ENCODE measurements at places on chromosomes 13 and 19. TPM values are rescaled to one million over a fixed set of nuclear protein-coding genes. Genes with fewer than 3 reads are reported as not detected.

- DNase-seq: no peak
Observed at GRCh38 chr13:110251193-110251819, 55.7 kb downstream of the COL4A1 start.

The ISOC2 gene
- 9.9 TPM for total RNA-seq

- no peak for DNase-seq
Observed at GRCh38 chr13:70051531-70051930, 56.1 kb upstream of the ATXN8OS start.

DNA sequence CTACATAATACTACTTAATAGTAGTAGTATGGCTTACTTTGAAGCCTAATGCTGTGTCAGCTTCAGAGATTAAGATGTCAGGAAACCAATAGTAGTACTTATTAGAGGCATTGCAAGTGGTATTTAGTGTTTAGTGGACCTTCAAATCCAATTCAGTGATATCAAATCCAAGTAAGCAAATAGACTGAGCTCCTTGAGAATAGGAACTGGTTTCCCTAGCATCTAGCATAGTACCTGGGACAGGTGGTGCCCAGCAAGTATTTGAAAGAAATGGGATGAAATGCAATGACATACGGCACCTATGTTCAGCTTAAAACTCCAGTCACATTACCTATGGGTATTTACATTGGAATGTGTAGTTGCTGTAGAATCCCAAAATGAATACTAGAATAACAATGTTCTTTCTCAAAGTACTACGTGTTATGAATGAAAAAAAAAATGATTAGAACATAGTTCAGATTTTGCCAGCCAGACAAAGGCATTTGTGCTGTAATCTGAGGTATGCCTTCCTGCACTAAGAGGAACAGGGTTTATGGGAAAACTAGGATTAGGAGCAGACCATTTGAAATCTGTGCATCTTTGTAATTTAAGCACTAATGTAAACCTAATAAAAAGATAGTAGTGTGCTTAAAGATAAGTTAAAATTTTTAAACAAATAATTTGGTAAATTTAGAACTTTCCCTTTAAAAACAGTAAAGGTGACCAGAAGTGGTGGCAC is 17.1 kb downstream of the LSM14A start:
- DNase-seq: no peak

GRCh38 chr19:2722541-2723344 is 1.6 kb upstream of the DIRAS1 start:
- no peak for DNase-seq

- no peak for DNase-seq
Observed at GRCh38 chr13:94154367-94154766, 325.1 kb downstream of the DCT start.

GRCh38 chr19:49932041-49932451 is 2.7 kb upstream of the NUP62 start:
- DNase-seq: no peak

GRCh38 chr19:7619671-7620441 is 9.5 kb downstream of the XAB2 start:
- DNase-seq: no peak

The PALM gene
- total RNA-seq: not detected

DNA sequence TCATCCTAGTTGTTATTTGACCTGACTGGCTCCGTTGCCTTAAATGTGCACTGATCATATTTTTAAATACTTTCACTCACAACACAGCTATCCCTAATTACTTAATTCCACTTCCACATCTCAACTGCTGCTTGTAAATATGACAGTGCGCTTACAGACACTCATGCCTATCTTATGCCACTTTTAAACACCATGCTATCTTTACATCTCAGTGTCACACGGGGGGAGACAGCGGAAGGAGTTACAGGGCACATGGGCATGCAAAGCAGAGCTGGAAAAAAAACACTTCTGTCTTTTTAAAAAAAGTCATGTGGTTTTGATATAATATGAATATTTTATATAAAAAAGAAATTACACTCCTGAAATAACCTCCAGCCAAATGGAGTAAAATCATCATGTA is 44.1 kb downstream of the SMAD9 start:
- DNase-seq: no peak

GRCh38 chr19:16148443-16149229 is 5.2 kb downstream of the HSH2D start:
- no peak for DNase-seq

DNA sequence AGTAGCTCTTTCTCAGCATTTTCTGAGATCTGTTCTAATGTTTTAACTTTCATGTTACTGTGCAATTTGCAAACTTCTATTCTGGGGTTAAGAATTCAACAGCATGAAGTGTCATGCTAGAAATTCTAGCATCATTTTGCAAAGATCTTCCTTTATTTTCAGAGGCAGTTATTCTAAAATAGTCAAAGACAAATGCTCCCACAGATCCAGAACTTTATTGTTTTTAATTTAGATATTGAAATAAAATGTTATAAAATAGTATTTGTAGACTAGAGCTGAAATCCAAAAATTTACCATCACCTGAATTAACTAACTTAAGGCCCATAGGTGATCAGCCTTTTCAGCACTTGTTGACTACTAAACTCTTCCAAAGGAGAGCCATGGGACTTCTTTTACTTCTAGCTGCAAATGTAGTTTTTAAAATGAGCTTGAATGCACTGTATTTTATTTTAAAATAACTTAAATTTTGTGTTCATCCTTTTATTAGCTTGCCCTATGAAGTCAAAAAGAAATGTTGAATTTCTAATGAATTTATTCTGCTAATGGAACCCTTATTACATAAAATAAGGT is 3.2 kb downstream of the MAB21L1 start:
- no peak for DNase-seq

- no peak for DNase-seq
Observed at GRCh38 chr13:52806029-52806428, 42.4 kb downstream of the PCDH8 start.

- no peak for DNase-seq
Observed at GRCh38 chr19:7447648-7448047, 41.2 kb downstream of the PEX11G start.

- peak; percentile 22 for DNase-seq
Observed at GRCh38 chr13:91406619-91407018, 8.2 kb downstream of the GPC5 start.

The TMEM221 gene
- not detected for total RNA-seq

GRCh38 chr19:57099199-57099661 is 20.6 kb upstream of the USP29 start:
- peak; percentile 44 for DNase-seq

- DNase-seq: no peak
Observed at GRCh38 chr19:17391371-17392151, 2.4 kb downstream of the CCDC194 start.

DNA sequence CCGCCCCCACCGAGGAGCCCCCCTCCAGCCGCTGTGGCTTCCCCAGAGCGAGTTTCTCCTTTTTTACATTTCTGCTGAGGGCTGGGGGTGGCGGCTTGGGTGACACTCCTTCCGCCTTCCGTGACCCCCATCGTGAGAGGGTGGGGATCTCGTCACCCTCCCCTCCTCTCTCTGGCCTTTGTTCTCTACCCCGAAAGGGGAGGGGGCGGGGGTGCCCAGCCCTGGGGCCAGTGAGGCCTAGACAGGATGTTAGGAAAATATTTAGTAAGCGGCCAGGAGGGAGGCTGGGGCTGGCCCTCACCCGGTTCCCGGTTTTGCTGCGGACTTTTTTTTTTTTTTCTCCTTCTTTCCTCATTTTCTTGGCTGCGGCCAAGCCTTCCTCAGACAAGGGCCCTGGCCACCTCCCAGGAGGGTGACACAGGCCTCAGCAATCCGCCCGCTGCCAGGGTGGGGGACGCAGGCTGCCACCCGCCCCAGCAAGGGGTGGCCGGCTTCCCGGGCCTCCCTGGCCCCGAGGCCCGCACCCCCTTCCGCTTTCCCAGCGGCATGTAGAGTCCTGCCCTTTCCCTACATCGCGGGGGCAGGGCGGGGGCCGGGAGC is 3.9 kb downstream of the MIDN start:
- peak; percentile 68 for DNase-seq

The LYPD3 gene
- total RNA-seq: 3.3 TPM

- DNase-seq: no peak
Observed at GRCh38 chr13:30303269-30303668, 4.1 kb downstream of the KATNAL1 start.

DNA sequence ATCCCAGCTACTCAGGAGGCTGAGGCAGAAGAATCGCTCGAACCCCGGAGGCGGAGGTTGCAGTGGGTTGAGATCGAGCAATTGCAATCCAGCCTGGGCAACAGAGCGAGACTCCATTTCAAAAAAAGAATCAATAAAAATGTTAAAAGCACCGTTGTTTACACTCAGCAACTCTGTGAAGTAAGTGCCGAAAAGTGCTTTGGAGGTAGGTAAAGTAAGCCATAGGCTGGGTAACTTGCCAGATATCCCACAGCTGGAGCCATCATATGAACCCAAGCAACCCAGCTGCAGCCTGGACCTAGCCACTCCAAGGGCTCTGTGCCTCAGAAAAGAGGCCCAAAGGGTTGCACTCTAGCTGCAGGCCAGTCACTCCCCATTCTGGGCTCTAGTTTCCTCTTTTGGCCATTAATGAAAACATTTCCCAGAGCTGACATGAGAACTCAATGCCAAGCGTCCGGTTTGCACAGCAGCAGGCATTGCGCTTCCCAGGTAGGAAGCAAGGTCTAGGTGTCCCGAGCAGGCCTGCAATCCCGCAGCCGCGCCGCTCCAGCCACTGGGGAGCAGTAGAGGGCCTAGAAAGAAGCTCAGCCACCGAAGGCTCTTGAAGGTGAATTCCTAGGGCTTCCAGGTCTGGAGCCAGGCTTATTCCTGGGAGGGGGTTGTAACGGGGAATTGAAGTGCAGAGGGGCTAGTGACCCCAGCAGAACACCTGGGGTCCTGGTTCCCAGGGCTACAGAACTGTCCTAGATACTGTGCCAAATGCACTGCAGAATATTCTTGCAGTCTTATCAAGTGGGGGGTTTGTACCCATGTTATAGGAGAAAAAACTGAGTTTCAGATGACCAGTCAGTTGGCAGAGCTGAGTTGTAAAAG is 4.1 kb upstream of the CD79A start:
- DNase-seq: peak; percentile 69

- DNase-seq: peak; percentile 16
Observed at GRCh38 chr13:30421093-30422053, 920 bp upstream of the UBE2L5 start.

DNA sequence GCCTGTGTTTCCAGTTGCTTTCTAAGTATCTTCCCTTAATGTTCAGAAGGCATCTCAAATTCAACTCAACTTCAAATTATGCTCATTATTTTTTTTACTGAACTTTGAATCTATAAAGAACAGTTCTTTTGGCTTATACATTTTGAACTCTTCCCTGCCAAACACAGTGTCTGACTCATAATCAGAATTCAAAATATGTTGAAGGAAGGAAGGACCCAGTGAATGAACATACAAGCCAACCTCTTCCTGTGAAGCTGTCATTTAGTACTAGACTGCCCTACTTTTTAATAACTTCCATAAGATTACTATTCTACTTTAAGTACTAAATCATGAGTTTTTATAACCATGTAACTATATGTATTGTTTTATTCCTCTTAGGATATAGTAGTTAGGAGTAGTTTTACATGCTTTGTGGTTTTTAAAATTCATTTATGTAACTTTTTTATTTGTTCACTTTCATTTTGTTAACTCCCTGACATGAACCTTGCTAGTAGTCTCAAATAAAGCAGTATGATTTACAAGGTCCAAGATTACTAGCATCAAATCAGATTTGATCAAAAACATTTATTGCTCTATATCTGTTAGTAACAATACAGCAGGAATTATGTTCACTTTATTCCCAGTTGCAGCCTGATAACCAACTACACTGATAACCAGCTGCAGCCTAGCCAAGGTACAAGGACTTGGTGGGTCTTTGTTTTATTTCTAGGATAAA is 6.4 kb downstream of the NUDT15 start:
- DNase-seq: peak; percentile 1

The COL5A3 gene
- total RNA-seq: 3.5 TPM

- DNase-seq: no peak
Observed at GRCh38 chr19:41555748-41556147, 20.2 kb upstream of the CEACAM21 start.

- no peak for DNase-seq
Observed at GRCh38 chr13:71806886-71807285, 60.1 kb downstream of the DACH1 start.

DNA sequence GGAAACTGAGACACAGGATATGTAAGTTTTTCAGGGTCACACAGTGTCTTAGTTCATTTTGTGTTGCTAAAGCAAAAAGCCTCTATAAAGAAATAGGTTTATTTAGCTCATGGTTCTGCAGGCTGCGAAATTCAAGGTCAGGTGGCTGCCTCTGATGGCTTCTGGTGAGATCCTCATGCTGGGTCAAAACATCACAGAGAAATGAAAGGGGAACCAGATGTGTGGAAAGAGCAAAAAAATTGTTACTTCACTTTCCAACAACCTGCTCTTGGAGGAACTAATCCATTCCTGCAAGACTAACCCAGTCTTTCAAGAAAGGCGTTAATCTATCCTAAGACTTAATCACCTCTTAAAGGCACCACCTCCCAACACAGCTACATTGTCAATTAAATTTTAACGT is 64.2 kb upstream of the UBL3 start:
- no peak for DNase-seq

GRCh38 chr13:55566334-55566733 is 1574.4 kb upstream of the PRR20A start:
- DNase-seq: no peak
